ENCODE measurements at places on chromosomes 6 and 20.

GRCh38 chr6:23414051-23414445, 712.0 kb upstream of the NRSN1 start:
- no peak for DNase-seq

- no peak for DNase-seq
Measured at GRCh38 chr6:169898788-169899480, 147.5 kb downstream of the ERMARD start.

- DNase-seq: no peak
Measured at GRCh38 chr6:90169374-90169773, 127.3 kb downstream of the BACH2 start.

DNA sequence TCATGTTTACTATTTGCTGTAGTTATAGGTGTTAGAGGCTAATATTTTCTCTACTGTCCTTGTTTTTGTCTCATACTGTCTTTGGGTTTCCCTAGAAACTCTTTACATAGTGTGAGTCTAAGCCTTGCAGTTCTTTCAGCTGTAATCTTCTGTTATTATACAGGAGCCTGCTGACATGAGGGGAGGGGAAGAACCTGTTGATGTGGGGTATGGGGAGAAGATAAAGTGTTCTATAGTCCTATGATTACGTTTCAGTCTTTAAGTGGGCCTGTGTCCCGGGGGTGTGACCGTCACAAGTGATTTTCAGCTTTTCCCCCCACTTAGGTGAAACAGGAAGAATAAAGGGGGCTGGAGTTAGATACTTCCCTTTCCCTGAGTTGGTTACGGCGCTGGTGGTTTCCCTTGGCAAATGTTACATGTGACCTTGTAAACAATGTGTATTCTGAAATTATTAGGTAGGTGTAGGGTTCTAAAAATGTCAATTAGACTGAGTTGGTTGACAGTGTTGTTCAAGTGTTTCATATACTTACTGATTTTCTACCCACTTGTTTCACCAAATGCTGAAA, 41.3 kb downstream of the REV3L start:
- no peak for DNase-seq

DNA sequence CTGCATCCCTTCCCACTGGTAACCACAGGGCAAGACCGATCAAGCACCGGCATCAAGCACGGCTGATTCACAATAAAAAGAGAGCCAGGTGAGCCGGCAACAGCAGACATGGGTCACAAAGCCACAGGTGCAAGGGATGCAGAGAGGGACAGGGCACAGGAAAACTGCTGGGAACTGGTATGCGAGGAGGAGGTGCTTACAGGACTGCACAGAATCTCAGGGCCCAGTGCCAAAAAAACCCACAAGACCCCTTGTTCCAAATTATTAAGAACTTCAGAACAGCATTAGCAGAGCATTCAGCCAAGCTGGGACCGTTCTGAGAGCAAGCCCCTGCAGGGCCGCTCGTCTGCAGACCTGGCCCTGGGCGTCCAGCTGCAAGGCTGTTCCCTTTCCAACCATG, 35.4 kb downstream of the BFSP1 start:
- DNase-seq: no peak

GRCh38 chr6:89398762-89399525, 13.1 kb downstream of the RRAGD start:
- DNase-seq: no peak

DNA sequence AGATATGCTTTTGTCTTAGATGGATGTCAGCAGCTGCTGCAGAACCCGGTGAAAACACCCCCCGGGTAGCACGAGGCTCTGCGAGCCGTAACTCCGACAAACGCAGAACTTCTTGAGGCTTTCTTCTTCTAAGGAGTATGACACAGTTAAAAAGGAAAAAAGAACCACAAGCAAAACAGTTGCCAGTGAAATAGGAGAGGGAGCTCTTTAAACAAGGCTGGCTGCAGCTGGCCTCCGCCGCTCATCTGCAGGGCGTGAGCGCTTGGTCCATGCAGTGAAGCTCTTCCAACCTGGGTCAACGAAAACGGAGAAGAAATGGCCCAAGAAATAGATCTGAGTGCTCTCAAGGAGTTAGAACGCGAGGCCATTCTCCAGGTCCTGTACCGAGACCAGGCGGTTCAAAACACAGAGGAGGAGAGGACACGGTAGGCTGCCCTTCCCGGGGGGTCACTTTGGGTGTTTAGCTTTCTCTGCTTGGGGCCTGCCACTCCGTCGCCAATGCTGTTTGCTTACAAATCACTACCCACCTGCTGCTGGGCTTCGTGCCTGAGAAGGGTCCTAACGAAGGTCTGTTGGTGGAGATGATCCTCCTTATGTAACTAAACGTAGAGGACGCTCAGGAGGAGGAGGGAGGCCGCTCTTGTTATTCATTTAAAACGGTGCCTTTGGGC, 13.2 kb downstream of the SYTL3 start:
- no peak for DNase-seq

DNA sequence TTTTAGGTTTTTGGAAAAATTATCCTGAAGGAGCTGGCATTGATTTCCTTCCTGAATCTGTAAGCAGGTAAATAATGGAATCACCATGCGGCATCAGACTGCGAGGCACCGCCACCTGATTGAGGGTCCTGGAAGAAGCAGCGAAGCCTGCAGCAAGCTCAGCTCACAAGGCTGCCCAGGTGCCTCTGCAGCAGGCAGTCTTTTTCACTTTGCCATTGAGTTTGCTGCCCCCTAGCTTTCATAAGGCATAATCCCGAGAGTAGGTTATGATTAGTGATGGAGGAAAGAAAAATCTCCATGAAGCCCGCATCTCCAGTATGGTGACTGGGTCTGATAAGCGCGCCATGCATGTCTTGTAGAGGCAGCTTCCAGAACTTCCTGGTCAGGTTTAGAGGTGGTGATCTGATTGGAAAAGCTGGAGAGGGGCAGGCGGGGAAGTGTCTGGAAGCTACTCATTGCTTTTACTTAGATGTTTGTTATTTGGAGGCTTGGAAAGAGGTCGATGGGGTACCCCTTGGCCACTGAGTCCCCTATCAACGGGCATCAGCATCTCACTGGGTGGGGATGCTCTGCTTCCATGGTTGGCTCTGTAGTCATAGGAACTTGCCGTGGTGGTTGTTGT, 26.7 kb downstream of the IYD start:
- DNase-seq: no peak

DNA sequence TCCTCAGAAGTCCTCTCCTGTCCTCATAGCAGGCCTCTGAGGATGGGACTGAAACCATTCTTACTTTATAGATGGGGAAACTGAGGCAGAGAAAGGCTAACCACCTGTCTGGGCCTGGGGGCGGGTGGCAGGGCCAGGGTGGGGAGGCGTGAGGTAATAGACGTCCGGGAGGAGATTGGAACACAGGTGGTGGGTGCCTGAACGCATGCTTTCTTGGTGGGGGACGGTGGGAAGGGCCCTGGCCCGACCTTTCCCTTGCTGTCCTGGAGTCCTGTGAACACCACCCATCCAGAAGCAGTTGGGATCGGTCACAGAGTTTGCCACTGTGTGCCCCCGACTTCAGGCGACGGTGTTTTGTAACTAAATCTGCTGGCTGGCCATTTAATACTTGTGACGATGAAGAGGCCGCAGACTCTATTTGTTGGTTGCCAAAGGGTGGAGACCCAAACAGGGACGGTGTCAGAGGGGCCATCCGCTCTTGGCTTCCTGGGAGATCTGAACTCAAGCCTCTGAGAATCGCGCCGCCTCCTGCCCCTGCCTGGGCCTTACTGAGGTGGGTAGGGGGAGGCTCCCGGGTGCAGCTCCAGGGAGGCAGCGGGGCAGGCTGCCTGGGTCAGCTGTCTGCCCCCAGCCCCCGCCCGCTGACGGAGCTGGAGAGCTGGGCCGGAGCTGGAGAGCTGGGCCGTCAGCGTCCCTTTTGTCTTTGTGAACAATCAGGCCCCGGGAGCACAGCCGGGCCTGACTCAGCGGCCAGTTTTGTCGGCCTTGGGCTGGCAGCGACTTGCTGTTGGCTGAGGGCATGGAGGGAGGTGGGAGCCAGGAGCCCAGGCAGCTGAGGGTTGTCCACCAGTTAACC, 4.1 kb downstream of the RBM38 start:
- DNase-seq: no peak

- DNase-seq: no peak
Measured at GRCh38 chr6:111306104-111306888, 176.7 kb downstream of the REV3L start.

DNA sequence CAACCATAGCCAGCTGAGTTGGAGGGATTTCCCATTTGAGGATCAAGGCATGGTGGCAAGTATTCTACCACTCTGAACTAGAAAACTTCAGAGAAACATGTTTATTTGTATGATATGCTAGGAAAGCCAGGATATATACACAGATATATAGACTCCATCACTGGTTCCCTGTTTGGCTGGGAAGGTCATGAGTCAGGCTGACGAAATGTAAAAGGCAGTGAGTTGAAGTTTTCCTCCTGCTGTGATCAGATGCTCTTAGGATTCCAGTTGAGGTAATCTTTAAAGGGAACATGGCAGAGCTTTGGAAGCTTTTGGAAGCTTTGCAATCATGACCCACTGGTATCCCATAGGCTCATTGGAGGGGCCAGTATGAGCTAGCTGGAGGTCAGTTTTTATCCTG, 1369.1 kb downstream of the EPHA7 start:
- no peak for DNase-seq

- no peak for DNase-seq
Measured at GRCh38 chr6:138987080-138987642, 892 bp downstream of the REPS1 start.

GRCh38 chr6:79038061-79038460, 40.0 kb downstream of the PHIP start:
- no peak for DNase-seq

DNA sequence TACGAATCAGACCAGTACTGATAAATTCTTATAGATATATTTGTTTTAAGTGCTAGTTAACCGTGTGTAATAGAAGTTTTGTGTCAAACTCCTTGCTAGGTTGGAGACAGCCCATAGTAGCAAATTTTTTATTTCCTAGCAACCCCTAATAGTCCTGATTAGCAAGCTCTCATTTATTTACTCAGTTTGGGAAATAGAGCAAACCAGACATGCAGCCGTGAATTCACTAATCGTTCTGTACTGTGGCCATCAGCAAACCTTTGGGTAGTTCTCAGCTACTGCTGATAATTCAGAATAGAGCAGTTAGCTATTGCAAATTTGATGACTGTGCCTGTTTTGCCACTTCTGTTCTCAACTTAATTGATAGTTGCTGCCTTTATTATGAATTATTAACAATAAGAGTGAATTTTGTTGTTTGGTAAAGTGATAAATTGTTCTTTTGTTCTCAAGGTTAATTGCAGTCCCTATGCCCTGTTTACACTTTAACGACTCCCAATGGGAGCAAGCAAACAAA, 215.8 kb downstream of the GRM1 start:
- DNase-seq: no peak

- no peak for DNase-seq
Measured at GRCh38 chr20:63626424-63627128, at the start of gene GMEB2. Gene GMEB2 (minus strand): TSS chr20:63627101. CDS start chr20:63619397, 7,704 bp downstream.

GRCh38 chr6:32183483-32184083, 470 bp downstream of the AGER start:
- no peak for DNase-seq

- no peak for DNase-seq
Measured at GRCh38 chr6:72381076-72381475, 240.8 kb upstream of the KCNQ5 start.

GRCh38 chr6:78670802-78671201, 196.5 kb upstream of the IRAK1BP1 start:
- no peak for DNase-seq

All from NCI-H1436 treated with DMSO at 0.1 percent for 48 hours (cell line).